ENCODE measurements at places on chromosomes 7 and 10. TPM values are rescaled to one million over a fixed set of nuclear protein-coding genes. Genes with fewer than 3 reads are reported as not detected.

DNA sequence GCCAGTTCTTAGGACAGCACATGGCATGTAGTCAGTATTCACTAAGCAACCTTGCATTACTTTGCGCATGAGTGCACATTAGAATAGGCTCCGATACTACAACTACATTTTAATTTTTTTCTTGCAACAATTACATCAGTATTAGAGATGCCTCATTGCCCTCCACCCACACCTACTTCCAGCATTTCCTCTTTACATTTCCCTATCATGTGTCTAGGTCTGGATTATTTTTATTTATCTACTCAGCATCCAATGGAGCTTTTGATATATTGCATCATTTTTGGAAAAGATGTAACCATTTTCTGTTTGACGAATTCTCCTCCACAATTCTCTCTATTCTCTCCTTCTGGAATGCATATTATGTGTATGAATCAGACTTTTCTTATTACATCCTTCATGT, 258.2 kb upstream of the GLI3 start:
- DNase-seq = no peak

The UCN3 gene
- not detected for total RNA-seq

DNA sequence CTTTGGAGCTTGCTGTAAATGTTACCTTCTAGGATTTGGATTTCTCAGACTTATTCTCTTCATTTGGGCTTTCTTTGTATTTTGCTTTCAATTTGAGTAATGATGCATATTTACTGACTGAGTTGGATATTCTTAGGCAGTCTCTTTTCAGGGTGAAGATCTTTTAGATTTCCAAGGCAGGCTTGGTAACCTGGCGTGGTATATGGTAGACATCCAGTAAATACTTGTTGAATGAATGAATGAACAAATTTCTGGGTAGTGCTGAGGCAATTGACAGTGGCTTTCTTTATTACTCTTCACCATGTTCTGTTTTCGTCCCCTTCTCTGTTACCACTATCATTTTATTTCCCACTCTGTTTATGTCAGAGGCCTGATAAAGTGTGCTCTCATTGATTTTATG, 27.1 kb downstream of the BBS9 start:
- DNase-seq = no peak

- no peak for DNase-seq
Measured at GRCh38 chr7:55569269-55569663, 3.0 kb downstream of the VOPP1 start.

DNA sequence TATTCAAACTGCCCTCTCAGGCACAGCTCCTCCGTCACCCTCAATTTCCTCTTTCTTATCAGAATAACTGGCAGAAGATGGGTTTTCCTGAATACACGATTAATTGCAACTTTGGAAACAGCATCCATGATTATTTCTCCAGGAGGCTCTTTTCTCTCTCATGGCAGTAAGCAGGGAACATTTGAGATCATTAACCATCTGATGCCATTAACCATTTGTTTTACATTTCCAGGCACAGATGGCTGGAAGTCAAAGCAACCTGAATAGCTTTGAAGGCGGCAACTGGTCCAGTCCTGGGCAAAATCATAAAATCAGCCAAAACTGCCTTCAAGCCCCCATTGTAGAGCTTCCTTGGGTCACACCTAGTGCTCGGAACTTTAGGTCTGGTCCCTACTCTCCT, 289.5 kb upstream of the AOAH start:
- no peak for DNase-seq

DNA sequence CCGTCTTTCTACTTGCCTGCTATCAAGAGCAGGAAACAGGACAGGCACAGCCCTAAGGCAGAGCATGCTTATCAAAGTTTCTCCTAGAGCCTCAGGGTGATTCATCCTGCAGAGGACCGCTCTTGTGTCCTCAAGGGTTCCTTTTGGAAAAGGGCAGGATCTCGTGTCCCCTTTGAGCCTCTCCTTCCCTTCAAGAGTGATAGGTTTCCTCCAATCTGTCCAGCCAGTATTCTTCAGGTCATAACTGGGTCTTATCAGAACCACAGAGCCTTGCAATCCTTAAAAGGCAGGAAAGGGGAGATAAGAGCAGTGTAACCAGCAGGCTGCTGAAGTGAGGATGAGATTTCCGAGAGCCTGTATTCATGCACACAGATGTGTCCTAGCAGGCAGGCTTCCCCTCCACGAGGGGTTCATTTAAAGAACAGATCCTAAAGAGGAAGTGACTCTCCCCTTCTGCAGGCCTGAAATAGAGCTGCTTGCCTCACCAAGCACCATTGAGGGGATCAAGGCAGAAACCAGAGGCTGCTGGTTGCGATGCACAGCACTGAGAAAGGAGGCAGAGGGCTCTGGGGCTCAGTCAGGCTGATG, 90.5 kb upstream of the SVIL start:
- no peak for DNase-seq

DNA sequence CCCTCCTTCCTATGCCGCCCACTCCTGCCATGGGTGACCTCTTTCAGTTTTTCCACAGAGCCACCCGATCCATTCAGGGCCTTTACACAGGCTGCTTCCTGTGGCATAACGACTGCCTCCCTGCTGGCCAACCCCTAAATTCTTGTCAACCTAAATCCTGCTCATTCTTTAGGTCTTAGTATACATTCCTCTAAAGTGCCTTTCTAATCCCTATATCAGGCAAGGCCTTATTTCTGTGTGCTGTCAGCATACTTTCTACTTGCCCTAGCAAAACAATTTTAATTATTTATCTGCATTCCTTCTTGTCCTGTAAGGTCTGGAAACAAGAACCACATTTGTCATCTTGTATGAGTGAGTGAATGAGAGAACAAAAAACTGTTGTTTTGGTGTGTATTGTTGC, 132.4 kb downstream of the DNAH11 start:
- DNase-seq = no peak

DNA sequence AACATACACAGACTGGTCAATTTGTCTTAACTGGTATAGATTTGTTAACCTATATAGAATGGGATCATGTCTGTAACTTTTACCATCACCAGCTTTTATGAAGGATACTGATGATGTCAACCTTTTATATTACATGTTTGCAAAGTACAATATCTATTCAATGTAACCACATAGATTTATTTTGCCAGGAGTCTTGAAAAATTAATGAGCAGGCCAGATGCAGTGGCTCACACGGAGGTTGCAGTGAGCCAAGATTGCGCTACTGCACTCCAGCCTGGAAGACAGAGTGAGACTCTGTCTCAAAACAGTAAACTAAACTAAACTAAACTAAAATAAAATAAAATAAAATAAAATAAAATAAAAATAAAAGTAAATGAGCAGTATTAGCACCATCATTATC, 30.0 kb upstream of the PARD3 start:
- DNase-seq = no peak

The GDF2 gene
- not detected for total RNA-seq

GRCh38 chr7:101702362-101702850, 73.3 kb upstream of the MYL10 start:
- no peak for DNase-seq

The HEPACAM2 gene
- total RNA-seq = not detected

GRCh38 chr10:83512681-83513080, 626.6 kb upstream of the GHITM start:
- DNase-seq = no peak

DNA sequence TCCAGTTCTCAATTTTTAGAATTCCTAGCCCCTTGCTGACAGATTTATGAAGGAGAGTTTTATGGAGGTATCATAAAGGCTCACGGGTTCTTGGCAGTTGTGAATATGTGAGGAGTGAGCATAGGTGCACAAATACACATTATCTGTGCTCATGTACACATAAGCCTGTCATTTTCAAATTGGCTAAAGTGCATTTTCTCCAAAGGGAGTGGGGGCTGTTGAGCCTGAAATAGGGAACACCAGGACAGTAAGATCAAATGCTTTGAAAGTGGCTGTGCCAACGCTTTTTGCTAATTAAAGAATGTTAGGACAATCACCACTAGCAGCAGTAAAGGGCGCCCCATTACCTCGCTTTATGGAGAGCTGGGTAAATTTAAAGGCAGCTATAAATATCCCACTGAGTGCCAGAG, 8.3 kb upstream of the LRRC4 start:
- no peak for DNase-seq

DNA sequence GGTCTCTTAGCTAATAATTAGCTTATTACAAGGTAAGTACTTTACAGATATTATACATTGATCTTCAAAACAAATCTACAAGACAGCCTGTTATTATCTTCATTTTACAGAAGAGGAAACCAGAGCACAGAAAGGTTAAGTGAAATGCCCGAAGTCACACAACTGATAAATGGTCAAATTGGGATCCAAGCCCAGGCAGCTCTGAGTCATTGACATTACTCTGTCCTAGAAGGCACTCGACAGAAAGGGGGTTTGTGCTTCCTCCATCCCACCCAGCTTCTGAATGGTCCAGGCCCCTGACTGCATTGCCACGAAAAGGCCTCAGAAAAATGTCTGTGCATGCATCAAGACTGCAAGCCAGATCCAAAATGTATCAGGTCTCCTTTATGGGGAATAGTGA, 81.3 kb upstream of the ZNF438 start:
- DNase-seq = no peak

DNA sequence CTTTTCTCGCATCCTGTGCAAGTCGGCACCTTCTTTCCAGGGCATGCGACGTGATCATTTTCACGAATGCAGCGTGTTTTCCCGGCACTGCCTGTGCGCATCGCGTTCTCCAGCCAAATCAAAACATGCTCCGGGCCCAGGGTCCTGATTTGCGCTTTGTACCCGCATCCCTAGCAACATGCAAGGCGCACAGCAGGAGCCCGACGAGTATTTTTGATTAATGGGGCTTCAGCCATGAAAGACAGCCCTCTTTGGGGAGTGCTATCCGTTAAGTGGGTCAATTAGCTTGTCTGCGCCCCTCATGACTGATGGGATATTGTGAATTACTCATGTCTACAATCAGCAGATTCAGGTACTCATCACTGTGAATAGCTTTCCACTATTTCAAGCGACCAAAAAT, 243.3 kb upstream of the RNF32 start:
- DNase-seq = no peak

All from uterus (tissue), 4 donors.